ENCODE measurements at places on chromosomes 2 and 18. TPM values are rescaled to one million over a fixed set of nuclear protein-coding genes. Genes with fewer than 3 reads are reported as not detected.

The ANKRD30BL gene
- total RNA-seq = 27.9 TPM

The LIMS4 gene
- total RNA-seq = 0.31 TPM

The INPP5D gene
- 2.5 TPM for total RNA-seq

The UGP2 gene
- 83.9 TPM for total RNA-seq

The WDCP gene
- total RNA-seq = 23.7 TPM

The GALNT14 gene
- total RNA-seq = 4.7 TPM

The DTNA gene
- total RNA-seq = 54.9 TPM

The ZNF532 gene
- 207 TPM for total RNA-seq

The NAGK gene
- total RNA-seq = 34.0 TPM

The FOXD4L1 gene
- total RNA-seq = 0.31 TPM

The COL5A2 gene
- 18.9 TPM for total RNA-seq

The KIF5C gene
- 379 TPM for total RNA-seq

The LRRC30 gene
- not detected for total RNA-seq

The ANO7 gene
- total RNA-seq = 0.16 TPM

The DPY30 gene
- total RNA-seq = 58.8 TPM

The WDR7 gene
- 132 TPM for total RNA-seq

The MARCHF4 gene
- total RNA-seq = 8.7 TPM

The RNF125 gene
- total RNA-seq = 1.1 TPM

The NR4A2 gene
- total RNA-seq = 7.8 TPM

The ABCB11 gene
- total RNA-seq = 0.16 TPM

Measured in occipital lobe (tissue), 3 donors.